ENCODE measurements at places on chromosomes 3 and 15. TPM values are rescaled to one million over a fixed set of nuclear protein-coding genes. Genes with fewer than 3 reads are reported as not detected.
A peak's percentile ranks its signal among the peaks of the same experiment; 100 is the strongest.

Gene CPNE9
- total RNA-seq = 0.30 TPM

DNA sequence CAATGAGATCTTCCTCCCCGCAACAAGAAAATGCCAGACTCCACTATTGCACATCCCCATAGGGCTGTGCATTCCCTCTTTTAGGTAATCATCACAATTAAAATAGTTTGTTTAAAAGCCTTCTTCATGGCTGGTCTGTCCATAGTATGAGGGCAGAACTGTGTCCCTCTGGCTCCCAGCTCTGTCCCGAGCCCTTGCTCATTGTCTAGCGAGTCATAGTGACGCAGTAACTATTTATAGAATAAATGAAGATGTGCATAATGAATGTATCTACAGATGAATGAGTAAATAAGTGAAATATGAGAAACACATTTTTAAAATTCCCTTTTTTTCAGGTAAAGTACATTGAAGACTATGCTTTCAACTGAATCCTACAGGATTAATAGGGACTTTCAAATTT lies 128.4 kb upstream of the TMC3 start:
- no peak for DNase-seq

Gene C3orf49
- total RNA-seq = not detected

GRCh38 chr3:123568034-123568433 lies 16.8 kb downstream of the HACD2 start:
- DNase-seq = no peak

DNA sequence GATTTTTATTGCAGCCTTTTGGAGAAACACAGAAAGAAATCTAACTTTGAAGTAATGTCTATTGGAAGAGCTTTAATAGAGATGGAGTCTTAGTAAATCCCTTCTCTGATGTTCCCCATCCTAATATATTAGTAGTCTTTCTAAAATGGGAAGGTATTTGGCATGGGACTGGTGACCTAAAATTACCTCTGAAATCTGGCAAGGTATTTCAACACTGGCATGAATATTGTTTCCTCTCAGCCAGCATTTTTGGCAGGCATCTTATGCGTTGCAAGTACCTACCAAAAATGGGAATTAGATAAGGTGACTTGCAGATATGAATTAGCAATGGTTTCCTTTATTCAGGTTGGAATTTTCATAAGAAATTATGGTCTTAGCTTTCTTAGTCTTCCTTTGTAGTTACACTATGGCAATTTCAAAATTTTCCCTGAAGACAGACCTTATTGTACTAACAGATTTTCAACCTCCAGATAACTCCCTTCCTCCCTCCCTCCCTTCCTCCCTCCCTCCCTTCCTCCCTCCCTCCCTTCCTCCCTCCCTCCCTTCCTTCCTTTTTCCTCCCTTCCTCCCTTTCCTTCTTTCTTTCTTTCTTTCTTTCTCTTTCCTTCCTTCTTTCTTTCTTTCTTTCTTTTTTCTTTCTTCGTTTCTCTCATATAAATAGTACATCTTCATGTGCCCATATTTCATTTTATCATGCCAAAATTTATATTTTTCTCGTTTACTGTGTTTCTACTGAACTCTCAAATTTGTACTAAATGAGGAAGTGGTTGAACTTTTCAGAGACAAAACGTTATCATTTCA lies 168.2 kb upstream of the KCNMB2 start:
- no peak for DNase-seq

DNA sequence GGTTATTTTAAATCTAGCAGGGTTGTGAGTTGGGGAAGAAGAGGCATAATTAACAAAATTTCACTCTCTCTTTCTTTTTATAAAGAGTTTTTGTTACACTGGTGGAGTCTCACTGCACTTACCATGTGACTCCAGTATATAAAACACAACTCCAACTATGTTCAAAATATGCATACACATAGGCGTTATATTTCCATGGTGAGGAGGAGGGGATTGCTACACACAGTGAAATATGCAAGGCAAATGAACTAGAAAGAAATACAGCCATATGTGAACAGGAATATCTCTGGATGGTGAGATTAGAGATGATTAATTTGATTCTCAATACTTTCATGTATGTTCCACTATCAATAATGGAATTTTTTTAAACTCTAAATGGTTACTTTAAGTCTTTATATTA lies 385.0 kb downstream of the MAGI1 start:
- DNase-seq = no peak

- DNase-seq = no peak
Observed at GRCh38 chr3:113153499-113154107, 57.8 kb upstream of the BOC start.

DNA sequence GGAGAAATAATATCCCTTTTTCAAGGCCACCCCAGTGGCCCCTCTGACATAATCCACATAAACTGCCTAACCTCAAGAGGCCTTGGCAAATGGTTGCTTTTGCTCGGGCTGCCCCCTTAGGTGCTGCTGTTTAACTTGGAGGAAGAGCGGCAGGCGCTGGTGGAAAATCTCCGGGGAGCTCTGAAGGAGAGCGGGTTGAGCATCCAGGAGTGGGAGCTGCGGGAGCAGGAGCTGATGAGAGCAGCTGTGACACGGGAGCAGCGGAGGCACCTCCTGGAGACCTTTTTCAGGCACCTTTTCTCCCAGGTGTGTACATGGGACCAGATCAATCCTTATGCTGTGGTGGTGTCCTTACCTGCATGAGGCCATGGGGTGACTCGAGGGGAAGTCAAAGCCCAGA lies 15.0 kb downstream of the DUOX1 start:
- DNase-seq = no peak

Gene TTLL13
- total RNA-seq = 0.46 TPM

Gene TMOD2
- total RNA-seq = 6.9 TPM

DNA sequence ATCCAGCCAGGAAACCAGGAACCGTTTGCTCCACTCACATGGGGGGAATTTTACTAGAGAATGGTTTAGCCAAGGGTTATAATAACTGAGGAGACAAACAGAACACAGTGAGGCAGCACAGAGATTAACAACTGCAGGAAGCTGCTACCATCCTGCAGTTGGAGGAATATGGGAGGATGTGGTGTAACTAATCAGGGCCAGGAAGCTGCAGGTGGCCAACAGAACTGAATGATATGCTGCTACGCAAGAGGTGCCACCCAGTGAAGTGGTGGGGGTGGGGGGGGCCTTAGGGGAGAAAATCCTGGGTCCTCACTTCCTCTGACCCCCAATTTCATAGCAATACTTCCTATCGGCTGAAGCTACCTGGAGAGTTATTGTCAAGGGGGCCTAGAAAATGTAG lies 306.4 kb upstream of the STT3B start:
- DNase-seq = peak; percentile 16

DNA sequence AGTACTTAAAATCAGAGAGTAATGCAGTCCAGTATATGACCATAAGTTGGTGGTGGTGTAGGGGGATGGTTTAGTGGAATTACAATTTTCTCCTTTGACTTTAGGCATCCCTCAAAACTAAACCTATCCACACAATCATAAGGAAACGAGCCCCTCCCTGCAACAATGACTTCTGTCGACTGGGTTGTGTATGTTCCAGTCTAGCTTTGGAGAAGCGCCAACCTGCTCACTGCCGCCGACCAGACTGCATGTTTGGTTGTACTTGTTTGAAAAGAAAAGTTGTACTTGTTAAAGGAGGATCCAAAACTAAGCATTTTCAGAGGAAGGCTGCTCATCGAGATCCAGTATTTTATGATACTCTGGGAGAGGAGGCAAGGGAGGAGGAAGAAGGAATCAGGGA lies 52.8 kb downstream of the MGA start:
- no peak for DNase-seq

GRCh38 chr15:52257734-52258062 lies 37.9 kb downstream of the MYO5C start:
- DNase-seq = no peak

- DNase-seq = no peak
Observed at GRCh38 chr3:43001094-43001553, 22.0 kb downstream of the GASK1A start.

- peak; percentile 55 for DNase-seq
Observed at GRCh38 chr3:195546130-195546560, 3.0 kb upstream of the PPP1R2 start.

DNA sequence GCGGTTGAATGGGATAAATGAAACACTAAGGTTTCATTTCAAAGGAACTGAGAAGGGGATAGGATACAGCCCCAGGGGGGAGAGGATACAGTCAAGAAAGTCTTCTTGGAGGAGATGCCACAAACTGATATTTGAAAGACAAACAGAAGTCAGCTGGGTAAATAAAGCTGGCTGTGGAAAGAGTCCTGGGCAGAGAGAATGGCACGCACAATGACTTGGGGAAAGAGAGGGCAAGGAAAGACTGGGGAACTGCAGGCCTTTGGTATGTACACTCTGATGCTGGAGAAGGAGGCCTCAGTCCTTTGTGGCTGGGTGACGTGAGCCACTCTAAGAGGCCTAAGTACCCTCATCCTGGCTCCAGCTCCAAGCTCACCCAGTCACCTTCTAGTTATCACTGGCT lies 45.2 kb upstream of the LMCD1 start:
- DNase-seq = no peak

GRCh38 chr3:22040150-22040549 lies 289.1 kb upstream of the ZNF385D start:
- DNase-seq = no peak

DNA sequence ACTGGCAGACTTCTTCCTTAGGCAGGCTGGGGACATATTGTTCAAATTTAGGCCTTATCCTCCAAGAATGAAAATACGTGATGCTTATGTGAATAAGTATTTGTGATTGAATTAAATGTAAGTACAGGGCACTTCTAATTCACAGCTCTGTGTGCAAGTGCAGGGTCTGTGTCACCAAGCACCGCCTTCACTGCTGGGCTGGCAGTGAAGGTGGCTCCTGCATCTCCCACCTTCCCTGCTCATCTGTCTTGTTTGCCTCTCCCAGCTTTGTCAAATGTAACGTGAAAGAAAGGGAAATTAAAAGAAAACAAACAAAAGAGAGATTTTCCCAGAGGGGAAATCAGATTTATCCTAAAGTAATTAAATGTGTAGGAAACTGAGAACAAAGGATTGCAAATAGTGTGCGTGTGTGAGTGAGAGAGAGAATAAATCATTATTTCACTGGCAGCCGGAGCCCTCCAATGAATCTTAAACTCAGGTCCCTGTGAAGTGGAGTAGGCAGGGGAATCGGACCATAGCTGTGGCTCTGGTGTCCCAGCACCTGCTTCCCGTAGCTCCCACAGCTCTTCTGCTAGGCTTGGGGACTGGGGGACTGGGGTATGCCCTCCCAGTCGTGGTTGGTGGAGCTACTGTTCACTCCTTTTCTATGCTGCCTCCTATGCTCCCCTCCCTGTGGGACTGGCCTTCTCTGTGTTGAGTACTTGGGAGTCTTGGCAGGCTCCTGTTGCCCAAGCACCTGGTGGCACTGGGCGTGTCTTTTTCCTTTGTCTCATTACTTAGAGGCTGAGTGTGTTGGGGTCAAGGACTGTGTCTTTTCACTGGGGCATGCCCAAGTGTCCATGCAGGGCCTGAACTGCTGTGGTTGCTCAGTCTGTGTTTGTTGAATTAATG lies 222.2 kb downstream of the EPHB1 start:
- DNase-seq = no peak

DNA sequence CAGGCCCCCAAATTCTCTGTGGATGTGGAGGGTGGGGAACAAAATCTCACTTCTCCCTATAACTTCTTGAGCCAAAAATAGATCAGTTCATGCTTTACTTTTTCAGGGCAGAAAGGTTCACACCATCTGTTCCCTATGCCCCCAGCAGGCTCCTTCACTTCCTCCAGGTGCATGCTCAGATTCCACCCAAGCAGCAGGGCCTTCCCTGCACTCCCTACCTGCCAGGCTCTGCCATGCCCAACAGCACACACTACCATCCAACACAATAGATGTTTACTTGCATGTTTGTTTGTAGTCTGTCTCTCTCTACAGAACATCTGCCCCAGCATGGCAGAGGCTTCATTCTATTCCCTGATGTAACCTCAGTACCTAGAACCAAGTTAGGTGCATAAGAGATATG lies 43.3 kb downstream of the GABRB3 start:
- DNase-seq = no peak

DNA sequence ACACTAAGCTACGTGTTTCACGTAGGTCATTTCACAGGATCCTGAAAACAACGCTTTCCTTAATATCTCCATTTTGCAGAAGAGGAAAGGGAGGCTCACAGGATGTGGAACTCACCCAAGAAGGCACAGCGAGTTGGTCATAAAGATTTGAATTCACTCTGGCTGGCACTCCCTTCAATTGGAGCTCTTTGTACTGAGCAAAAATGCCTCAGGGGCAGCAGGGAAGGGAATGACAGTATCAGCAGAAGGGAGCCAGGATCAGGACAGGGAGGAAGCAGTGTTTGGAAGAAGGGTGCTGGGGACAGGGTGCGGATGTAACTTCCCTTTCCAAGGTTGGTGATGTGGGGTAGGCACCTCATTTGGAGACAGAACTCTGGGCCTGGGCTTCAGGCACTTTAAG lies 1.1 kb upstream of the ST6GAL1 start:
- no peak for DNase-seq

DNA sequence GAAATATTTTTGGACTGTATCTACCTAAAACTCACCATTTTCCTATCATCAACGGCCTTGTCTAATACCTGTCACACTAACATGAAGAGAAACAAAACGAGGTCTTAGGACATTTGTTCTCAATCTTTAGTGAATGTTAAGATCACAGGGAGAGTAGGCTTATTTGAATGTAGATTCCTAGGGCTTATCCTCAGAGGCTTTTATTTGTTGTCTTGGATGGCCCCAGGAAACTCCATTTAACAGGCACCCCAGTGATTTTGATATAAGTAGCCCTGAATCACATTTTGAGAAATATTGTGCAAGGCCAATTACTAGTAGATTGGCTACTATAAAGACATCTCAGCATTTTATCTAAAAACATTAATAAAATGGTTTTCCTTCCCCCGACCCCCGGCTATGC lies 367.4 kb downstream of the GAP43 start:
- no peak for DNase-seq

GRCh38 chr15:34084086-34084485 lies 17.6 kb downstream of the EMC7 start:
- DNase-seq = no peak

- no peak for DNase-seq
Observed at GRCh38 chr3:131031660-131032059, 5.0 kb downstream of the NEK11 start.

Gene RYR3
- total RNA-seq = not detected
